SW480 (cell line): ENCODE measurements at places on chromosomes 12 and 14.

- DNase-seq: peak; percentile 59
Observed at GRCh38 chr12:6604259-6605029, 2.7 kb downstream of the CHD4 start.

GRCh38 chr12:5432011-5432400 is at the start of gene NTF3:
NTF3 (plus strand) TSS chr12:5432108; CDS start chr12:5432325, 217 bp downstream.
- peak; percentile 54 for DNase-seq

- DNase-seq: peak; percentile 30
Observed at GRCh38 chr12:75784591-75784990, 247.0 kb downstream of the PHLDA1 start.

- DNase-seq: no peak
Observed at GRCh38 chr14:51155326-51155725, 60.4 kb upstream of the TRIM9 start.

- DNase-seq: no peak
Observed at GRCh38 chr14:61238611-61239245, 42.4 kb downstream of the TMEM30B start.

- no peak for DNase-seq
Observed at GRCh38 chr12:127282786-127283565, 984.0 kb upstream of the TMEM132C start.

- no peak for DNase-seq
Observed at GRCh38 chr12:60194678-60195077, 598.8 kb downstream of the SLC16A7 start.

GRCh38 chr12:44457465-44457864 is 418.6 kb downstream of the NELL2 start:
- no peak for DNase-seq

DNA sequence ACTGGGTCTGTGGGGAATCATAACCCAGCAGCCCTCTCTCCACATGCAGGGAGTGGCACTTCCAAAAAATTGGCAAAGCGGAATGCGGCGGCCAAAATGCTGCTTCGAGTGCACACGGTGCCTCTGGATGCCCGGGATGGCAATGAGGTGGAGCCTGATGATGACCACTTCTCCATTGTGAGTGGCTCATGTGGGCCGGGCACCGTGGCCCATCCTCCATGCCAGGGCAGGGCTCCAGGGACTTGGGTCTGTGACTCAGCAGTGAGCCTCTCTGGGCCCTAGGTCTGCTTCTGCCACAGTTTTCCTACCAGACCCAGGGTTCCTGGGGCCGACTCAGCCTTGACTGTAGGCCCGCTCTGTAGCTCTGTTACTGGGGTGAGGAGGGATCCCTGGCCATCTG is 2.2 kb downstream of the NPFF start:
- DNase-seq: no peak

DNA sequence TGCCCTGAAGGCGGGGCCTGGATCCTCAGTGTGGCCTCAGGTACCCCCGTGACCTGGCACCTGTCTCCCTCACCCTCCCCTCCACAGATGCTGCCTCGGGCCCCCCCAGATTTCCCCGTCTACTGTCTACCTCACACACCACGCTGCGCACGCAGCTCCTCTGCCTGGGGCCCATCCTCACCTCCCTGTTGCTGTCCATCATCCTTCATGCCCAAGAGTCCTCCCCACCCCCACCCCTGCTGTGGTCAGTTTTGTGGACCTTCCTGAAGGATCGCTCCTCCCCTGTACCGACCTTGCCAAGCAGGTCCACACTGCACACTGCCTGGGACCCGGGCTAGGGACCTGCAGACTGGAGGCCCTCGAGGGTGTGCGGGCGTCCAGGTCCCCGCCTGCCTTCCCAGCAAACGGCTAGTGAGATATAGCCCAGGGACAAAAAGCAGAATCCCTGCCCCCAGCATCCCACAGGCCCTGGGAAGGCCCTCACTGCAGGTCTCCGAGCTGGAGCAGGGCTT is 197.4 kb upstream of the DIO3 start:
- DNase-seq: no peak

- DNase-seq: peak; percentile 9
Observed at GRCh38 chr12:10618338-10618987, 5.1 kb upstream of the MAGOHB start.

- DNase-seq: no peak
Observed at GRCh38 chr14:78173346-78174035, 3.3 kb downstream of the NRXN3 start.

- DNase-seq: no peak
Observed at GRCh38 chr14:69034612-69035262, 55.6 kb upstream of the ACTN1 start.

- no peak for DNase-seq
Observed at GRCh38 chr12:1643905-1644533, 15.0 kb downstream of the WNT5B start.

GRCh38 chr14:103110681-103111231 is 12.5 kb upstream of the TNFAIP2 start:
- no peak for DNase-seq

GRCh38 chr14:62443796-62444195 is 601.5 kb downstream of the KCNH5 start:
- DNase-seq: no peak

GRCh38 chr14:55097881-55098560 is 31.0 kb upstream of the LGALS3 start:
- DNase-seq: no peak
